ENCODE measurements at places on chromosomes 7 and 10.

DNA sequence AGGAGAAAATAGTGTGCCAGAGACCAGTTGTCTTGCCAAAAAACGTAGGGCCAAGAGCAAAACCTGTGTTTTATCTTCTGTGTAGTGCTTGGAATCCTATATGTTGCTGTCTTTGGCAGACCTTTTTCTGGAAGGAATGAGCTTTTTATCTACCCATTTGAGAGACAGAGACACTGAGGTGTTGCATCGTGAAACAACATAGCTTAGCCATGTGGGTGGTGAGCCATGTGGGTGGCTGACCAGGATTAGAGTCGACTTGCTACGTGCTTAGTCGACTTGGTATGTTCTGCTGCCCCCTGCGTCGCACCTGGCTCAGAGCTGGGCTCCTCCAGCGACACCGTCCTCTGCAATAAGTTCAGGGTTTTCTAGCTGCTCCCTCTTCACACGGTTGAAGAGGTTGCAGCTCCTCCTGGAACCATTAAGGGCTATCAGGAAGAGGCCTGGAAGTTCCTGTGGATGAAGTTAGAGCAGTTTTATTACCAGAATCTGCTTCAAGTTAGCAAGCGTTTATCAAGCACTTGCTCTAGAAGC lies 175.8 kb downstream of the SH2D4B start:
- no peak for DNase-seq

GRCh38 chr10:69959911-69960310 lies 92.7 kb upstream of the MACROH2A2 start:
- DNase-seq, result no peak

- DNase-seq, result no peak
Observed at GRCh38 chr7:22386206-22386858, 29.4 kb upstream of the RAPGEF5 start.

- DNase-seq, result peak; percentile 50
Observed at GRCh38 chr7:48084727-48085432, 4.2 kb upstream of the UPP1 start.

DNA sequence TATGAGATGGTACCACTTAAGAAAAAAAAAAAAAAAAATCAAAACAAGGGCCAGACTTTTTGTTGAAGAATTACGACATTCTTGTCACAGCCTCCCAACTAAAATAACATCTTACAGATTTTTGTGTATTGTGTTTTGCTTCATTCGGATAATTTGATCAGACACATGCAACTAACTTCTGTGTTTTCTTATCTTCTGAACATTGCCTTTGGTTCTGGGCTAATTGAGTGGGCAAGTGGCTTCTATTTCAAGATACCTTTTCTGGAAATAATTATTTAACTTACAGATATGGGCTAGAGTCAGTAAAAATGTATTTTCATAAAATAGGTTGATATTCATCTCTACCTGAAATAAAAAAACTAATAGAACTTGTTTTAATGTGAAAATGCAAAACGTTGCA lies 165.1 kb downstream of the ANKRD7 start:
- no peak for DNase-seq
